ENCODE measurements at places on chromosomes 1 and 21.

GRCh38 chr1:205076245-205076761 lies 8.0 kb downstream of the TMEM81 start:
- DNase-seq = no peak

GRCh38 chr1:19651141-19651737 lies 7.1 kb downstream of the NBL1 start:
- DNase-seq = no peak

DNA sequence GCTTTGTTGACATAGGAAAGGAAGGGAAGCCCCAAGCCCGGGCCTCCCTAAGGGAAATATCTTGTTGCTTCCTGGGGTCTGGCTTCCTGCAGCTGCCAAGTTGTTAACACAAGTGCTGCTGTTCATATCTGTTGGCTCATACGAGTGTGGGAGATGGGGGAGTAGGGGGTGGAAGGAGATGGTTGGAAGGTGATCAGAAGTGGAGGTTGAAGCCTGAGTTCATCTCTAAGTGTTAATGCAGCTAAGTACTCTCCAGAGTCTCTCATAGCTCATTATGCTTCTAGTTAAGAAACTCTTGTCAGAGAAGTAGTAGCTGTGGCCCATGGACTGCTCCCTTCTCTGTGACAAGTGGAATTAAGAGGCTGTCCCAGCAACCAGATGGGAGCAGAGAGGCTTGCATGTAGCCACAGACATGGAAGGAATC lies 319.2 kb upstream of the SPAG17 start:
- no peak for DNase-seq

- no peak for DNase-seq
Observed at GRCh38 chr1:241598249-241598648, 41.9 kb downstream of the CHML start.

- no peak for DNase-seq
Observed at GRCh38 chr1:223207293-223208066, 64.4 kb upstream of the TLR5 start.

DNA sequence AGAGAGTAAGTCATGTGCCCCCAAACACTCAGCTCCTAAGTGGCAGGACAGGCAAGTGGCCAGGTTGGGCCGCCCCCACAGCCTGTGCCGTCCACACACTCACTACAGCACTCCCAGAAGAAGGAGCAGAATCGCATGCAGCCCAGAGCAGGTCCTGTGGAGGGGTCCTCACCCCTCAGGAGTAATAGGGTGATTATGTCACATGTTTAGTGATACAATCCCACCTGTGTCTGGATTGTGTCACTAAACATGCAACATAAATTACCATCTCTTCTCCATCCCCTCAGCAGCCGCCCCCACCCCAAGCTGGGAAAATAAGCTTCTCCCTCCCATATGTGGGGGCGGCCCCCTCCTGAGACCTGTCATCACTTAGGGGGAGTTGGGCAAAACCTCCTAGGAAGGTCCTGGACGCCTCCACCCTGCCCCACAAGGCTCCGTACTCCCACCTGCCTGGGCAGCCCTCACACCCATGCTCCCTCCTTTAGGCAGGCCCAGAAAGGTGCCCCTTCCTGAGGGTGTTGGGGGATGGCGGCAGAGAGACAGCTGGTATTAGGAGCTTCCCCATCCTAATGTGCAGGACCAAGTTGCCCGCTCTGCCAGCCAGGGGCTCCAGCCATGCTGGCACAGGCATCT lies 56.9 kb downstream of the STUM start:
- no peak for DNase-seq

GRCh38 chr1:225739542-225740107 lies 38.0 kb upstream of the SRP9 start:
- no peak for DNase-seq

- peak; percentile 58 for DNase-seq
Observed at GRCh38 chr1:33610864-33611455, 138.5 kb downstream of the ZSCAN20 start.

- DNase-seq = no peak
Observed at GRCh38 chr1:203544485-203544884, 50.5 kb downstream of the OPTC start.

- DNase-seq = no peak
Observed at GRCh38 chr1:176897350-176898236, 266.9 kb downstream of the ASTN1 start.

DNA sequence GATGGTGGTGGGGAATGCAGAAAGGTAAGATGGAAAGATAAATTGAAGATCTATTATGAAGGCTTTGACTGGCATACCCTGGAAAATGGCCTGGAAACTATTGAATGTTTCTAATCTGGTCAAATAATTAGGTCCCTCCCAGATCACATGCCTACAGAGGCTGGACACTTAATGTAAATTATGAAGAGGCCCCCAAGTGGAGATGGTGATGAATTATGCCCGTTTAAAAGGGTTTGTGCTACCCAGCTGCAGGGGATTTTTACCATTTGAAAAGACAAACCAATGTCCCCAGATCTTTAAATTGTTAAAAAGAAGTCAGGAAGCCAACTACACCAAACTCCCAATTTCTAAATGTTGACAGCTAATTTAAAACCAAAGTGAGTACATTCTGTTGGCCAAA lies 35.7 kb upstream of the FMN2 start:
- DNase-seq = no peak

- DNase-seq = no peak
Observed at GRCh38 chr1:4743978-4744750, 89.8 kb downstream of the AJAP1 start.

- DNase-seq = no peak
Observed at GRCh38 chr1:237133921-237134320, 91.9 kb downstream of the RYR2 start.

GRCh38 chr1:231890791-231891190 lies 264.2 kb downstream of the DISC1 start:
- DNase-seq = no peak

- no peak for DNase-seq
Observed at GRCh38 chr1:22131875-22132486, 10.9 kb downstream of the WNT4 start.

DNA sequence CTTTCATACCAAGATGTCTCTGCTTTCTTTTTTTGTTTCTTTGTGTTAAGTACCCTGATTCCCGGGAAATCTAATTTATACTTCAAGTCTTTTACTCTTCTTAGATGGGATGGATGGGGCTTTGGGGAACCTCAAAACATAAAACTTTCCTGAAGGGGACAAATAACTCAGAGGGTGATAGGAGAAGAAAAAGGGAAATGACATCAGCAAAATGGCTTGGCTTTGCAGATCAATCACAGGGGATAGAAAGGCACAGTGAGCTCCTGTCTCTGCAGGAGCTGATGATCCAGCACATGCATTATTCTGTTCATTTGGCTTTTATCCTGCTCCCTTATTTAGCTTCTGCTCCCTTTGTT lies 1.4 kb upstream of the CA14 start:
- no peak for DNase-seq

- DNase-seq = no peak
Observed at GRCh38 chr21:42012763-42013329, 2.7 kb upstream of the ZBTB21 start.

- DNase-seq = no peak
Observed at GRCh38 chr1:239744851-239745250, 346.8 kb upstream of the FMN2 start.

DNA sequence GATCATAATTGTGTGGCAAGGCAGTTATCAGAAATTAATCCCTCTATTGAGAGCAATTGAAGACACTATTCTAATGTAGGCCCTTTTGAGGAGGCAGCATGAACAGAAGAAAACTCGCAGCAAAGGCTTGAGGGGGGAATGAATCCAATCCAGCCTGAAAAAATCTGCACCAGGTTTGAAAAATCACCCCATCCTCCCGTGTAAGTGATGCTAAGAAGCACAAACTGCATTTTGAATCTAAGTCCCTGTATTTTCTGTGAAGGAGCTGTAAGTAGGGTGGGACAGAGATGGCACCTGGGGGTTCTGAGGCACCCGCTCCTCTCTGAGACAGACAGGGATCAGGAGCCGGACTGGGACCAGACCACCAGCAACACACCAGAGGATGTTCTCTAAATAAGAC lies at the start of gene CRB1:
TSS of gene CRB1 (plus strand) at position 241 of the 400 bp plus-strand sequence. CDS start 161 bp downstream, outside the sequence.
- DNase-seq = no peak

DNA sequence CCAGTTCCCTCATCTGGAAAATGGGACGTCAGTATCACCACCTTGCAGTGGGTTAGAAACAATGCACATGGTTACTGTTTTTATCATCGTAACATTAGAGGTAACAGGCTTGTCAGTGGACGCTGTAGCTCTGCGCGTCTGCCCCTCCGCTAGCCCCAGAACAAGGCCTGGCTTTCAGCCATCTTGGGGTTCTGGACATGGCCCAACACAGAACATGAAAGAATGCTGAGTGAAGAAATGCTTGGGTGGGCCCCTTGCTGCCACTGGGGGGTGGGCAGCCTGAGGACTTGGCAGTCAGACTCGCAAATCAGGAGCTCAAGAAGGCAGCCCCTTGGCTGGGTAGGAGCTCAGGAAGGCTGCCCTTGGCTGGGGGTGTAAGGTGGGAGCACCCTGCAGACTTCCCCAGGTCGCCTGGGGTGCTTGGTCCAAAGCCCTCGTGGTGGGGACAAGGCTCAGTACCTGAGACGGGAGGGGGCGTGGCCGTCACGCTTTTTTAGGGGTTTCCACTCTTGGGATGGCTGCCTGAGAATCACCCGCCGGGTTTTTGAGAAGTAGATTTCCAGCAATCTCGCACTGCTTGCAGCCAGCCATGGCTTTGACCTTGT lies 51.7 kb downstream of the SLC37A1 start:
- no peak for DNase-seq

- no peak for DNase-seq
Observed at GRCh38 chr21:35024513-35024912, 24.6 kb downstream of the RUNX1 start.

DNA sequence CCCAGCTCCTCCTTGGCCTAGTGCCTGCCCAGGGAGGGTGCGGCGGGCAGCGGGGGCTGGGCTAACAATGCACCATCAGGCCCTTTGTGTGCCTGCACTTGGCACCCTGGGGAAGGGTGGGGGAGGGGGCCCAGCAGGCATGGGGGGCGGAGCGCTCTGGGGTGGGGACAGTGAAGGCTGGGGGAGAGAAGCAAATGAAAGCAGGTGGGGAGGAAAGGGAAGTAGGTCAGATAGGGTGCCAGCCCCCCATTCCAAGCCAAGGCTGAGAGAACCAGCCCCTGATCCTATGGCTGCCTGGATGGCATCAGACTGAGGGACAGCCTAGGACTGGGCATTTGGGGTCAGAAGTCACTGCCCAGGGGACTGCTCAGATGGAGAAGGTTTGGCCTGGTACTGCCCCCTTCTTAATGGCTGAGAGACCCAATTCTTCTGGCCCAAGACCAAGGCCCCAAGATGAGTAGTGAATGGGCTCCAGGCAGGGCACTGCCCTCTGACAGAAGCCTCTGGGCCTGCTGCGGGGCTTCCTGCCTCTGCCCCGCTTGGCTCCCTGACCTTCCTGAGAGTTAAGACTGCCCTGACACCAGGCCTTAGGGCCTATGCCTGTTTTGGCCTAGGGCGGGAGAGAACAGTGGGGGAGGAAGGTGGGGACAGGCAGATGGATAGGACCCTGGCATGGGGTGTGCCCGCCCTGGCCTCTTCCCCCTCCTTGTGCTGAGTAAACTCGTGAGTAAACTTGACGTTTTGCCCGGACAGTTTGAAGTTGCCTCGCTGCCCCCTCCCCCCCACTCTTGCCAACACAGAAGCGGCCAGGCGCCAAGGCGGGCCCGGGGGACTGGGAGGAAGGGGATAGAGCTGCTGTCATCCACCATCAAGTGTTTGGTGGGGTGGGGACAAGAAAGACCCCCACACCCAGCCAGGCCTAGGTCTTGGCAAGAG lies 2.7 kb downstream of the ZBTB7B start:
- peak; percentile 84 for DNase-seq

- DNase-seq = no peak
Observed at GRCh38 chr1:88571506-88571905, 112.6 kb upstream of the PKN2 start.

GRCh38 chr1:159790237-159790917 lies 9.6 kb downstream of the DUSP23 start:
- DNase-seq = no peak

- no peak for DNase-seq
Observed at GRCh38 chr1:198696211-198696610, 57.4 kb downstream of the PTPRC start.

GRCh38 chr1:156728599-156729462 lies at the start of gene ISG20L2:
Gene ISG20L2 (minus strand): TSS chr1:156728766. CDS start chr1:156727652, 1,114 bp downstream.
- DNase-seq = peak; percentile 99

GRCh38 chr1:228885845-228886244 lies 150.6 kb downstream of the RHOU start:
- DNase-seq = no peak

DNA sequence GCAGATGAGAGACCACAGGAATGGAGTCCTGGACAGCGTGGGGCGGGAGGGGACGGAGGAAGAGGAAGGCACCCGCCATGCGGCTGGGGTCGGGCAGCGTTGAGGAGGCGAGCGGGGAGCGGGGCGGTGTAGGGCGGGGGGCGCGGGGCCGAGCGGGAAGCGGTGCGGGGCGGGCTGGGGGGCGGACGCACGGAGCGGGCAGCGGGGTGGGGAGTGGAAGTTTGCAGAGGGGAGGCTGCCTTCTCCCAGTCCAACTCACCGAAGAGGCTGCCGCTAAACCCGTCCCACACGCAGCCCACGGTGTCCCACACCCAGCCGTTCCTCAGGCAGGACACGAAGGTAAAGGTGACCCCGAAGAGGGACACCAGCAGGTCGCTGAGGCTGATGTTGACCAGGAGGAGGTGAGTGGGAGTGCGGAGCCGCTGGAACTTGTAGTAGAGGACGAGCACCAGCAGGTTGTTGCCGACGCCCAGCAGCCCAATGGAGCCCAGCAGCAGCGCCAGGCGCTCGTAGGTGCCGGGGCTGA lies 483 bp downstream of the CHML start:
- no peak for DNase-seq

DNA sequence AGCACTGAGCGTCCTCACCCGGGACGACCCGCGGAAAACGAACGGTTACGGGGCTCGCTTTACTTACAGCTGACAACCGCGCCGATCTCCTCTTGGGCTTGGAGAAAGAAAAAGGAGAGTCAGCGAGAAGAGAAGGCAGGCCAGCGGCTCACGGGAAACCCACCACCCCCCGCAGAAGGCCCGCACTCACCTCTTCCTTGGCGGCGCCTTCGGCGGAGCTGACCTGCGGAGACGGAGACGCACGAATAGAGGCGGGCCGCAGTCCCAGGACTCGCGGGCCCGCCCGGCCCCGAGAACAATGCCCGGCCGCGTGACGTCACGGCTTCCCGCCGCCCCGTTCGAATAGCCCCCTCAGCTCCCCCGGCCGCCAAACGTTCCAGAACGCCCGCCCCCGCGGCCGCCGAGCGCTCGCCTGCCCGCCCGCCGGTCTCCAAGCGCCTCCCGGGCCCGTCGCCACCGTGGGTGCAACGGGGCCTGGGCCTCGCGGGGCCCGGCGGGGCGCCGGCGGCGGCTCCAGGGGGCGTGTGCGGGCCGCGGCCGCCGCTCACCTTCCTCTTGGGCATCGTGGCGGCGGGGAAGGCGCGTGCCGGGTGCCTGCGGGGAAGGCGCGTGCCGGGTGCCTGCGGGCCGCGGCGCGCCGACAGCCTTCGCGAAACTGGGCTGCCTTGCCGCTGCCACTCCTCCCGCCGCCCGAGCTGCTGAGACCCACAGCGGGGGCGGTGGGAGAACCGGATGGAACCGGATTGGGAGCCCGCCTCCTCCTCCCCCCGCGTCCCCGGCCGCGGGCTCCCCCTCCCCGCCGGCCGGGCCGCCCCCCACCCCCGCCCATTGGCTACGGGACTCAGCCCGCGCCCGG lies at the start of gene HMGN1:
TSS of gene HMGN1 (minus strand) at position 734 of the 856 bp plus-strand sequence. CDS start at position 563, 171 bp downstream.
- peak; percentile 76 for DNase-seq

GRCh38 chr1:217027403-217028080 lies 304.3 kb upstream of the ESRRG start:
- no peak for DNase-seq

Data from right atrium auricular region (tissue), 2 donors.